Hematopoietic multipotent progenitor cell treated with erythropoietin and hydrocortisone succinate and interleukin-3 and kit ligand, for 6 days (in vitro differentiated cells): ENCODE measurements at places on chromosomes 3 and 15.
A peak's percentile ranks its signal among the peaks of the same experiment; 100 is the strongest.

DNA sequence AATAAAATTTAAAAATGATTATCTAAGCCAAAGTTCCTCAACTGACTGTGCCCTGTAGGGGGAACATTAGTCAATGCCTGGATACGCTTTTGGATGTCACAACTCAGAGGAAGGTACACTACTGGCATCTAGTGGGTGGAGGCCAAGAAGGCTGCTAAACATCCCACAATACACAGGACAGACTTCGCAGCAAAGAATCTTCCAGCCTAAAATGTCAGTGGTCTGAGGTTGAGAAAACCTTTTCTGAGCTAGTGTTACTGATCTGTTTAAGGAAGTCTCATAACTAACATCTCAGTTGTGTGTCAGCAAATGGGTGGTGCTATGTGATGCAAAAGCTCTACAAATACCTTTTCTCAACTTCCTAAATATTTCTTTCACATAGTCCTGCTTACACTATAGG is 20.9 kb upstream of the LDHAL6B start:
- peak; percentile 28 for DNase-seq

DNA sequence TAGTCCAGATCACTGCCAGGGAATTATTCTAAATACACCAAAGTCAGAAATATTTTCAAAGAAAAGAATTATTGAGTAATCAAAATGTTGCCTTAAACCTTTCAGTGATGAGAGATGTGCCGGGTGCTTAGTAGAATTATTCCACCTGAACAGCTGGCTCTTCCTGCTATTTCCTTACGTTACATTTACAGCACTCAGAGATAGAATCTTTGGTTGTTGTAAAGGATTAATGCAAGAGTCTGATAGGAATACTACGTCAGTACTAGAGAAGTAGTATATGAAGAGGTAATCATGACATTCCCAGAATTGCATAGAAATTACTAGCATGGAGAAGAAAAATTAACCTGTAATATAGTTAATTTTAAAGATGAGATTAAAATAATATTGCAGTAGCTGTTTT is 50.9 kb upstream of the ZDHHC23 start:
- DNase-seq: no peak

- no peak for DNase-seq
Observed at GRCh38 chr15:97977734-97978133, 17.2 kb downstream of the ARRDC4 start.

DNA sequence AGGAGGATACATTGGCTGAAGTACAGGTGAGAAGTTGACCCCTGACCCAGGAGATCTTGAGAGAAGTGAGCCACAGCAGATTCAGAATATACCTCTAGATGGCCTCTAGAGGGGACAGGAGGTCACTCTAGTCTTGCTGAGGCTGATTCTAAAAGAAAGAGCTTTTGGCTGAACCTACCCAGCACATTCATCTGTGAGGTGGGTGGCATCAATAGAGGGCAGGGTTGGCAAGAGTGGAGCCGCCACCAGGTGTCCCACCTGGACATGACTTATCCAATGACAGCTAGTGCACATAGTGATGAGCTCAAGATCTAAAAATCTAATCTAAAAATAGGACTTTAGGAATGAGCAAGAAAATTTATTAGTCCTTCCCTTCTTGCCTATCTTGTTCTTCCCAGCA is 51.6 kb downstream of the CYP19A1 start:
- DNase-seq: no peak

DNA sequence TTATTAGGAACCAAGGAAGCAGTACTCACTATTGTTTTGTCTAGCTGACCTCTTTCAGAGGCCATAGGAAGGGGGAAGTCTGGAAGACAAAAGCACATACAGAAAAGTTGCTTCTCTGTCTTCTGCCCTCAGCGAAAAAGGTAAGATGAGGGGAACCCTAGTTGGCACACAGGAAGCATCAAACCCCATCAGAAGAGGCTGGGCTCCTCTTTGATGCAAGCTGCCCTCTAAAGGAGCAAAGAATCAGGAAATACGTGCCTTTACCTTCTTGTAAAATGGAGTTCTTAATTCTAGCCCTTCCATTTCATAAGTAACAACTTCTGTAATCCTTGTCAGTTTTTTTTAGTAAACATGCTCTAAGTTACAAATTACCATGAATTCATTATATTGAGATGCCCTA is 12.5 kb downstream of the SPINK8 start:
- no peak for DNase-seq

DNA sequence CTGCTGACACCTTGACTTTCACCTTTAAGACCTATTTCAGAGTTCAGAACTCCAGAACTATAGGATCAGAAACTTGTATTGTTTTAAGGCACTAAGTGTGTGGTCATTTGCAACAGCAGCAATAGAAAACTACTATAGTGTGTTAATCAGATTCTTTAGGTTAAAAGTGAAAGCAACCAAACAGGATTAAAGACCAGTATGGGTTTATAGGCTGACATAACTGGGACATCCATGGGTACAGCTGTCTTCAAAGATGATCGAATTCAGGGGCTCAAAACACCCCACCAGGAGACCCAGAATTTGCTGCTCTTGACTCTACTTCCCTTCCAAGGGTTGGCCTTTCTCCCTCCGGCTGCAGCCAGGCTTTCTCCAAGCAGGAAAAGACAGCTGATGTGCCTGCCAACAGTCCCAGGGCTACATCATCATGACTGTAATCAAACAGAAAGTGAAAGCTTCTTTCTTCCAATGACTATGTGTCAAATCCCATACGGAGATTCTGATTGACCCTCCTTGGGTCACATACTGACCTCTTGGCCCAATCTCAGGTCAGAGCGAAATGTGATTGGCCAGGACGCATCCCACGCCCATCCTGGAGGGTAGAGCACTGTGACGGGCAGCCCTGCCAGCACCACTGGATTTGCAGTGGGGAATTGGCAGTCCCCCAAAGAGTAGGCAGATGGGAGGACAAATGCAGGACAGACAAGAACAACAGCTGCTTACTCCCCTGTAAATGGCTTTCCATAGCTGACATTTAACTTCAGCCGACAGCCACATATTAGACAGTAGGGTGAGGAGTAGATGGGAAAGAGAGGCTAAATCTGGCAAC is 51.4 kb upstream of the RNF7 start:
- no peak for DNase-seq

GRCh38 chr3:148211725-148212124 is 486.0 kb upstream of the AGTR1 start:
- no peak for DNase-seq

DNA sequence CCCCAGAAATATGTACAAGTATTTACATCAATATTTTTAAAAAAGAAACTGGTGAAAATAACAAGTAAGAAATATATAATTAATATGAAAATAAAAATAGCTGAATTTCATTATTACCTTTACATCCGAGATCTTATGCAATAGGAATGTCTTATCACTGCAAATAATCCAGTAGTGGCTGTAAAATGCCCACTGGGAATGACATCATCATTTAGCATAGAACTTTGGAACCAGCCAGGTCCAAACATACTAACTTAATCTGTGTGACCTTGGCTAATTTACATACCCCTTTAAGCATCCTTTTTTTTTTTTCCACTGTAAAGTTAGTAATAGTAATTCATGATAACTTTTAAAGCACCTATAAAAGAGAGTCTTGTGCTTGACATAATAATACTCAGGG is 611.7 kb downstream of the ZIC1 start:
- no peak for DNase-seq

- no peak for DNase-seq
Observed at GRCh38 chr15:70687482-70687881, 75.9 kb downstream of the UACA start.
